ENCODE measurements at places on chromosomes 4 and X.

- no peak for DNase-seq
Observed at GRCh38 chr4:4428966-4429875, 42.3 kb downstream of the NSG1 start.

- DNase-seq = no peak
Observed at GRCh38 chrX:68983004-68983857, 154.4 kb downstream of the EFNB1 start.

- DNase-seq = no peak
Observed at GRCh38 chr4:55089916-55090315, 35.5 kb downstream of the KDR start.

- peak; percentile 28 for DNase-seq
Observed at GRCh38 chrX:79366873-79367749, at the start of gene ITM2A. TSS of gene ITM2A (minus strand) at chrX:79367334. CDS start at chrX:79367215, 119 bp downstream.

Data from activated CD4-positive, alpha-beta T cell treated with anti-CD3 and anti-CD28 coated beads, Interleukin-2, amount 50 U/mL, for 24 hours (primary cell).